ENCODE measurements at places on chromosomes 6 and 20.
A peak's percentile ranks its signal among the peaks of the same experiment; 100 is the strongest.

DNA sequence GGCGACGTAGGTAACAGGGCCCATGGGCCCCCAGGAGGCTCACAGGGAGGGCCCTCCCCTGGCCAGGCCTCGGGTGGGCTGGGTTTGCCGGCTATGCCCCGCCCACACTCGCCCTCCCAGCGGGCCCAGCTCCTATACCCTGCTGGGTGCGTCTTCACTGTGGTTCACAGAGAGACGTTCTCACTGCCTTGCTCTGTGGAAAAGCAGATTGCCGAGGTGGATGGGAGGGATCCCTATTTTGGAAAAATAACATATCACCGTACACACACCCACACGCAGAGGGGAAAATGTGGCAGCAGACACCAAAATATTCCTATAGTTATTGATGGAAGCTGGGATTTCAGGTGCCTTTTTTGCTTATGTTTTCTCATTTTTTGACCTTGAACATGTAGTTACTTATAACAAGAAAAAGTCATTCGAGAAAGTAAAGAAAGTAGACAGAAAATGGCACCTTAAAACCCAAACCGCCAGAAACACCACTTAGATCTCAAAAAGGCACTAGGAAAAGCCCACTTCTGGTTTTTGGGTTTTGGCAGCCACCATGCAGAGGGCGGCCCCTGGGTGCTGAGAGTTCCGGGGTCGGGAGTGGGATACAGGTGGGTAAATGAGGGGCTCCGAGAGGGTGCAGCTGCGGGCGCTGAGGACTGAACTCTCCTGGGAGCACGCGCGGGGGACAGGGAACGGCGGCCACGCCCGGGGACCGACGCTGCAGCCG lies 49.4 kb downstream of the TMEM242 start:
- DNase-seq, result no peak

- no peak for DNase-seq
These were observed 96.7 kb downstream of the SYCP2 start for GRCh38 chr20:59836767-59837166.

GRCh38 chr6:145839653-145840052 lies 25.1 kb upstream of the FBXO30 start:
- DNase-seq, result no peak

DNA sequence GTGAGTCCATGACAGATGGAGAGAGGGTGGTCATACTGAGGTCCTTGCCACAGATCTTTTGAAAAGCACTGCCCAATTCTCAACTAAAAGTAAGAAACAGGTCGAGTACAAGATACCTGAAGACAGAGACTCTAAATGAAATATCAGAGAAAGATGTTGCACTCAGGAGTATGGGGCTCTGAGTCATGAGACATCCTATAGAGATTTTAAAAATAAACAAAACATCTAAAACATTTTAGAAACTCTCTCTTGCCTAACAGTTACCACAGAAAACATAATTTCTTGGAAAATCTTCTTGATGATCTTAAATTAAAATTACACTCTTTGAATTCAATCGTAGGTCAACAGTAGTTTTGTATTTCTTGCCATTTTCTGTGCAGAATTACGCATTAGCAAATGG lies 348.9 kb upstream of the MARCKS start:
- no peak for DNase-seq

GRCh38 chr6:11621119-11621518 lies 83.6 kb downstream of the TMEM170B start:
- DNase-seq, result no peak

DNA sequence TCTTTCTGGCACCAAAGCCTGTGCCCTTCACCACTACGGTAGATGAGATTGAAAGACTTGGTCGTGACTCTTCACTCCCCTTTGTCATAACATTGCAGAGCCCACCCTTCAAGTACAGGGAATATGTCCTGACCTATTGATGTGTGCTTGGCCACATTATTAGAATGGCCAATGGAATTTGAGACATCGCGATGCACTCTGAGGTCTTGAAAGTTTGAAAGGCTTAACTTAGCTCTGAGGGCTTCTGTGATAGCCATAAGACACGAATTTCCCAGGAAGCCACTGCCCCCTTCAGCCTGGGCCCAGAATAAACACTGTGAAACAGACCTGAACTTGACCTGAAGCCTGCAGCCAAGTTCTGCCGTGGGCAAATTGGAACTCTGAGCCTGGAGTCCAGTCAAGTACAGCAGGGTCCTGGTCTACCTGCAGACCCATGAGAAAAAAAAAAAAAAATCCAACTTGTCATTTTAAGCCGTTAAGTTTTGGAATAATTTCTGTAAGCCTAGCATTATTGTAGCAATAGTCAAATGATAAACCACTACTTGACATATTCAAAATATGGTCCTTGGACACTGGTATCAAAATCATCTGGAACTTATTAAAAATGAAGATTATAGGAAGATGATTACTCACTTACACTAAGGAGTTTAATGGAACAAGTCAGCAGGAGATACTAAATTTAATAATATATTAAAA lies 36.9 kb upstream of the TRAF3IP2 start:
- DNase-seq, result peak; percentile 65

DNA sequence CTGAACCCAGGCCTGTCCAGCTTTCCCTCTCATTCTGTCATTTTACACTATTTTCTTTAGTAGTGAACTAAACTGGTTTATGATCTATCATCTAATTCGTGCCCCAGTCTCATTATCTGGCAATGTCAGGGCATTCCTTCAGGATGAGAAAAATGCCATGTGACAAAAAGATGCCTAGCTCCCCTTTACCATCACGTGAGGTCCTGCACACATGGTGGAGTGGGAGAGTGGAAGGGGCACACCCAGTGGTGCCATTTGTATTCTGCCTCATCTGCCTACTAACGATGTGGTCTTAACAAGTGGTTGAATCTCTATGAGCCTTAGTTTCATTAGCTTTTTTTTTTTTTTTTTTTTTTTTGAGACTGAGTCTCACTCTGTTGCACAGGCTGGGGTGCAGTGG lies 41.2 kb downstream of the CDC5L start:
- peak; percentile 52 for DNase-seq

- DNase-seq, result no peak
These were observed 47.6 kb downstream of the ALDH8A1 start for GRCh38 chr6:134902074-134902861.

GRCh38 chr20:48295966-48296421 lies 510.7 kb upstream of the SULF2 start:
- peak; percentile 35 for DNase-seq

DNA sequence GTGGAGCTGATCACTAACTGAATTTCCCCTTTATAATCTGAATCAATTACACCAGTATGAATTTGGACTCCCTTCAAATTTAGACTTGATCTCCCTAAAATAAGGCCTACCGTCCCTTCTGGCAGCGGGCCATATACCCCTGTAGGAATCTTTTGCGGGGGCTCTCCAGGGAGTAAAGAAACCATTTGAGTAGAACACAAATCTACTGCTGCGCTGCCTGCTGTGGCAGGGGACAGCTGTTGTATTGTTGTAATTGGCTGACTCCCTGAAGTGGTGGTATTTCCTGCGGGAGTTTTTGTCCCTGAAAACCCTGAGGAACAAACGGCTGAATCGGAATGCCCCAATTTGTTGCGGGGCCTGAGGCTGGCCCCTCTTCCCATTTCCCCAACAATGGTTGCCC lies 16.0 kb upstream of the PTCRA start:
- no peak for DNase-seq

DNA sequence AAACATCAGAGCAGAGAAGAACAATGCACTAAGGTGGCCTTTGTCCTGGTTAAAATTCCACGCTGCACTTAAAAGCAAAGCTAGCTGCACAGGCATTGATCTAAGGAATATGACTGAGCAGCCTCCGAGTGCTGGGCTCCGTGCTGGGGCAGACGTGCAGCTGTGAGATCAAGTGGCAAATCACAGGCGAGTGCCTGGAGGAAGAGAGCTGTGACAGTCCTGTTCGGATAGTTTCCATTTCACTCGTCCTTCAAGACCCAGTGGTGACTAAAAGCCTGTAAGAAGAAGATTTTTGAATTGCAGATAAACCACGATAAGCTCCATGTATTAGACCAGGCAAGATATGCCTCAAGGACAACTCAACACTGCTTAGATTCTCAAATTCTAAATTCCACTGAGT lies 247.9 kb downstream of the ANKRD60 start:
- no peak for DNase-seq

DNA sequence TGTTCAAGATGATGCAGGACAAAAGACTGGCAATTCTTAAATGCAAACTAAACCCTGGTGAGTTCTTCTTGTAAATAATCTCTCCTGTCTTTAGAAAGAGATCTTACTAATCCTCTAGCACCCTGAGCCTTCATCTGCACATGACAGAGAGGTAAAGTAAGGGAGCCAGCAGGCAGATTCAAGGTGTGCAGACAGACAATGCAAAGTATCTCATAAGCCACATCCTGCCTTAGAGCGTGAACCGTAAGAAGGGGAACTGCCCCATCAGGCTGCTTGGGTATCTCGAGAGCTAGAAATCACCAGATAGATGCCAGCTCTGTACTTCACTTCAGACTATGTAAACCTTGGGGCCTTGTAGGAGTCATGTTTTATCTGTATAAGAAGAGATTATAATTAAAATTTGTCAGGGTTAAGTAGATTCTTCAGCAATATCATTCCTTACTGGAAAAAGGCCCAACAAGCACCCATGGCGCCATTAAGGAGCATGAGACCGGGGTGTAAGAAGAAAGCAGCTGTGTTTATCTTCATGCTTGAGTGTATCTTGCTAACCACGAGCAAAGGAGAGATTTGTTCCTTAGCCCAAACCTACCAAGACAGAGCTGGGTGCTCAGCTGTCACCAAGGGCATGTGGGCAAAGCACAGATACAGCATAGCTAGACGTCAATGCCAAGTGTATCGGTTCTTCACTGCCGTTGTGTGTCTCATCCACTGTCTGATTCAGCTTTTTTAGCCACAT lies 24.4 kb downstream of the CNR1 start:
- DNase-seq, result no peak

GRCh38 chr20:46364670-46365486 lies 41.5 kb downstream of the ELMO2 start:
- DNase-seq, result no peak

- DNase-seq, result no peak
These were observed 898 bp downstream of the XRN2 start for GRCh38 chr20:21303872-21304586.

DNA sequence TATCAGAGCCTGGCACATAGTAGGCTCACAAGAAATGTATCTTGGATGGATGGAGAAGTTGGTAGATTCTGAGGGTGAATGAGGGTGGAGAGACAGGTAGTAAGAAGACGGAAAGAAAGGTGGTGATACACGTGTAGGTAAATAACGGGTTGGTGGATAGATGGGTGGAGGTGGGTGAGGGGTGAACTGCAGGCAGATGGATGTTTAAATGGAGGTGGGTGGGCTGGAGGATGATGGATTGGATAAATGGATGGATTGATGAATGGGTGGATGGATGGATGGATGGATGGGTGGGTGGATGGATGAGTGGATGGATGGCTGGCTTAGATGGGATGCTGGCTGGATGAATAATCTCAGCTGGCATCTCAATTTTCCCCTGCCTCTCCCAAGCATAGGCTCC lies 9.9 kb downstream of the CDH22 start:
- no peak for DNase-seq

DNA sequence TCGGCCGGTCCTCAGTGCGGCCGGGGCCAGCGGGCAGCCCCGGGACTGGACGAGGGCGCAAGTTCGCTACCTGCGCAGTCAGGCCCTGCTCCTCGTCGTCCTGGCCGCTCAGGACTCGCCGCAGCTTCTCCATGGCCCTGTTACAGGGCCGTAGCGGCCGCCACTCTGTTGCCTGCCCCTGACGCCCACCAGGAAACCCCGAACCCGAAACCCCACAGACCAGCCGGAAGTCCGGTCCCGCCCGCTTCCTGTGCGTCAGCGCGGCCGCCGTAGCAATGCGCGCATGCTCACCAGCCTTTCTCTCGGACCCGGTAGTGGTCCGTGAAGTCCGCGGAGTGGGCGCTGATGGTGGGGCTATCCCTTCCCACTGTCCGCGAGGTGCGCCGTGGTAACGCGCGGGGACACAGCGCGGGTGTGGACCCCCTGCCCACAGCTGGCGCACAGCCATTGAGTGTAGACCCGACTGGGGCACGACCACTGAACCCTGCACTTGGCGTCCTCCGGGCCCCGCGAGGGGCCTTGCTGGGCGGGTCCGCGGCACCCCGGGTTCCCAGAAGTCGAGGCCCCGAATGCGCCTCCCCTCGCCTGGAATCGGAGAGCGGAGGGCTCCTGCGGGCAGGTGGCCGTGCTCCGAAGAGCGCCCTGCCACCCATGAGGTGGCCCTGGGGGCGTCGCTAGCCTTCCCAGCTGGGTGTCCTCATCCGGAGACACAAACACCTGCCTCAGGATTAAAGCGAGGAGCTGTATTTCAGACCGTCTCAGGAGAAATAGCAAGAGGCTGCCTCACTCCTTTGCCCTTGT lies at the start of gene SFT2D1:
Gene SFT2D1 (minus strand): TSS at position 197 of the 801 bp plus-strand sequence. CDS start 64 bp downstream, at position 133.
- DNase-seq, result peak; percentile 28

DNA sequence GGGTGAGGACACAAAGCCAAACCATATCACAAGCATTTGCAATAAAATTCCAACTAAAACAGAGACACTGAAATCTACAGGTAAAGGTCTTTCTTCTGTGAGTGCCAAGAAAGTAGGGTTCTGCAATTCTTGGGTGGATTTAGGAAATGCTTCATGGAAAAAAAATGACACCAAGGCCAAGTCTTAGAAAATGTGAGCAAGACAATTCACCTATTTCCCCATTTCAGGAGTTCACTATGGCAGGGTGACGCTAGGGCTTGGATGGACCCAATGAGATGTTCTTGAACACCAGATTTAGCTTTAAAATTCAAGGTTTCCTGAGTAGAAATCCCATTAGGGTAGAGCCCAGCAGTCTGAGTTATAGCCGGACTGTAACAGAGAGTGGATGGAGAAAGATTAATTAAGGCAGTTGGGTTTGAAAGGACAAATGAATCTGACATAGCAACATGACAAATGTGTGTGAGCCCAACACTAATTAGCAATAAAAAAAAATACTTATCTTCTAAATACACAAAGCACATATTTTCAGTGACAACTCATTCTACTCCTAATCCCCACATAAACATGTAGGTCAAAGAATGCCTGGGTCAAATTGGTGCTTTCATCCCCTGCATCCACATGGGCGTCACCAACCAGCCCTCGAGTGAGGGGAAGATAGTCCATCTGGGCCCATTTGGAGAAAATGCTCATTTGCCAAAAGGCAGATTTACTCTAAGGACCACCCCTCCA lies 180.4 kb upstream of the JARID2 start:
- DNase-seq, result peak; percentile 64

DNA sequence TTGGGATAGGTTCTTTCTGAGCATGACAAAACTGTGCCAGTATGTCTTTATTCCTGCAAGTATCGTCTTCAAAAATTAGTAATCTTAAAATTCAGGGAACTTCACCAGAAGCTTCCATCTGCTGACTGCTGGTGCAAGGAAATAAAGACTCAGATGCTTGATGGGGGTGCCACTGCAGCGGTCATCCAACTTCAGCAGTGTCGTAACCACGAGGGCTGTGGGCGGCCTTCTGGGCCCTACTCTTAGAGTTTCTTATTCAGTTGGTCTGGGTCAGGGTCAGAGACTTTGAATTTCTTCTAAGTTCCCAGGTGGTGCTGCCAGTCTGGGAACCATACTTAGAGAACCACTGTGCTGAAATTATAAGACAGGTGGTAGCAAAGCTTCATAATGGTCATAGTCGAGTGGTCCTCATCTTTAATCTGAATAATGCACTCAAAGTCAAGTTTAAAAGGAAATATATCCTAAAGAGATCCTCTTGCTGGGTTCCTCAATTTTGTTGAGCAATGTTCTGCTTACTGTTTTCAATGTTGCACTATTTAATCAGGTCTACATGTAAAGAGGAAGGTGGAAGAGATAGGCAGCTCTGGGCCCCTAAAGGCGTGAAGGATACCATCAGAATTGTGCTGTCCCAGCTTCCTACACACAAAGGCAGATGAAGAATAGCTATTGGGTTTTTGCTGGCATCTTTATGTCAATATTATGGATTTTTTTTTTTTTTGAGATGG lies 165.4 kb upstream of the GMDS start:
- DNase-seq, result no peak

- no peak for DNase-seq
These were observed 602.9 kb upstream of the ARID1B start for GRCh38 chr6:156174031-156174890.

Measured in GM04504 (cell line).